ENCODE measurements at places on chromosomes 3 and 15.

DNA sequence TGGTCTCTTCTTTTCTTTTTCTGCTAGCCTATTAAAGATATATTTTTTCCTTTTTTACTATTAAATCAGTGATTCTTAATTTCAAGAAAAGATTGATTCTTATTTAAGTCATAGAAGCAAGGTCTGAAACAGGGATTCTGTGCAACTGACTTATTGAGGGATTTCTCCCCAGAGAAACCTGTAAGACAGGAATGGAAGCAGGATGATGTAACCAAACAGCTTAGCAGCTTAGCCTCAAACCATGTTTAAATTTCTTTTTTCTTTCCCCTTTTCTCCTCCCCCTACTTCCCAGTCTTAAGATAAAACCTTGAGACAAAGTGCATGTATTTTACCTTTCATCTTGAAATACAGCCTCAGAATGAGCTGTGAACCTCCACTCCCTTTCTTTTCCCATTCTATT, 322.8 kb downstream of the NEK10 start:
- no peak for DNase-seq

DNA sequence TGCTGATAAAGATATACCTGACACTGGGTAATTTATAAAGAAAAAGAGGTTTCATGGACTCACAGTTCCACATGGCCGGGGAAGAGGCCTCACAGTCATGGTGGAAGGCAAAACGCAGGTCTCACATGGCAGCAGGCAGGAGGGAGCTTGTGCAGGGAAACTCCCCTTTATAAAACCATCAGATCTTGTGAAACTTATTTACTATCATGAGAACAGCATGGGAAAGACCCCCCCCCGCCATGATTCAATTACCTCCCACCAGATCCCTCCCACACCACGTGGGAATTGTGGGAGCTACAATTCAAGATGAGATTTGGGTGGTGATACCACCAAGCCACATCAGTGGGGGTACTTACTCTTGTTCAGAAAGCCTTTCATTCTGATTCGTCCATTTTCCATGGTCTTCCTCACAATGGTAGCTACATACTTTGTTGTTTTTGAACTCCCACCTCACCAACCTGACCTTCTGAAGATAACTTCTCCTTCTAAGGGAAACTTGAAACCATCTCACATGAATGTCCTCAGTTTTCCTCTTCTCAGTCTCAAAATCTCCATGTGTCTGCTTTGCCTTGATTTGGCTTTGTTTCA, 275.6 kb upstream of the PROK2 start:
- DNase-seq, result no peak

DNA sequence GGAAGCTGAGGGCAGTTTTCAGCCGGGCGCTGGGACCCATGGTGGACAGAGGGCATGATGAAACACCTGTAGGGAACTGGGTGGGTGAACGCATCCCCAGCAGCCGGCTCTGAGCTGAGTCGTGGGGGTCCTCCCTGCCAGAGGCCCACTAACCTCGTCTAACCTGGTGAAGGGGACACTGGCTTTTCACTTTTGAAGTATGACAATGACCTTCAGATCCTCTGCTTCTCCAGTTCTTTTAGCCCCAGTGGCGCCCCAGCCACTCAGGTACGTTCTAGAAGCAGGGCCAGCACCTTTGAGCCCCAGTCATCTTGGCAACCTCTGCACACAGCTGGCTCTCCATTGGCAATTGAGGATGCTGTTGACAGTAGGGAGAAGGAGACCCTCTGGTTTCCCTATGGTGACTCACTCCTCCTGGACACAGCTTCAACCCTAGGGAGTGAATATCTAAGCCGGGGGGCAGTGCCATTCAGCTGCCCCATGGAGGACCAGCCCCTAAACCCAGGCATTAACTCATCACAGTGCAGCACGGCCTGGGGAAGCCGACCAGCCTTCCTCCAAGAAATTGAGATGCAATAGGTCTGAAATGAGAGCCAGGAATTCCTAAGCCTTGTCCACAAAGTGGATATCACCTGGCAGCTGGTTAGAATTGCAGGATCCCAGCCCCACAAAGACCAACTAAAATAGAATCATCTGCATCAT, 46.1 kb downstream of the CMTM6 start:
- DNase-seq, result no peak

DNA sequence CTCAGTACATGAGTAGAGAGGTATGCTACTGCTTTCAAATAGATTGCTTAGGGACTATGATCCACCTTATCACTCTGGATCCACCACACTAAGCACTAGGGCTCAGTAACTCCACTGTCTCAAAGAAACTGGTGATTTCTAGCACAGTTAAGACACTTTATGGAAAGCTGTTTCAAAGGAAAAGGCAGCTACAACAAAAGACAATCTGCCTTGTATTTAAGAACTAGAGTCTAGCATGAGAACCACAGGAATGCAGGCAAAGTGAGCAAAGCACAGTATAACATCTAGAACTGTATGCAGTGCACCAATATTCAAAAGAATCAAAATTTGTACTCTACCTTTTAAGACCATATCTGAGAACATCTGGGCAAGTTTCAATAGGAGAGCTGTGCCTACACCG, 17.9 kb downstream of the TFRC start:
- no peak for DNase-seq

DNA sequence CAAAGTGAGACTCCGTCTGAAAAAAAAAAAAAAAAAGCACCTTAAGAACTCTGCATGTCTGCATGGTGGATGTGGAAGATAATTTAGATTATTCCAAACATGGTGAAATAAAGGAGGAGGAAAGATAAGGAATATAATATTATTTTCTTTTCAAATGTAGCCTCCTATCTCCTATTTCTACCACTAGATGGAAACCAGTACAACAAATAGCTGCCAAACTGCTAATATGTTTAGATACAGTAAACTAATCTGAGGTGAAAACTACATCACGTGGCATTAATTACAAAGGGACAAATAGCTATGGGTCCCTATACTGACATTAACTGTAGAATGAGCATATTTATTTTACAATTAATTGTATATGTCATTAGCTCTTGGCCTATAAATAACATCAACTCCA, 197.8 kb downstream of the TBC1D5 start:
- DNase-seq, result no peak

GRCh38 chr3:189589179-189589569, 42.0 kb upstream of the TP63 start:
- no peak for DNase-seq

GRCh38 chr3:77412584-77412983, 372.7 kb downstream of the ROBO2 start:
- DNase-seq, result no peak

DNA sequence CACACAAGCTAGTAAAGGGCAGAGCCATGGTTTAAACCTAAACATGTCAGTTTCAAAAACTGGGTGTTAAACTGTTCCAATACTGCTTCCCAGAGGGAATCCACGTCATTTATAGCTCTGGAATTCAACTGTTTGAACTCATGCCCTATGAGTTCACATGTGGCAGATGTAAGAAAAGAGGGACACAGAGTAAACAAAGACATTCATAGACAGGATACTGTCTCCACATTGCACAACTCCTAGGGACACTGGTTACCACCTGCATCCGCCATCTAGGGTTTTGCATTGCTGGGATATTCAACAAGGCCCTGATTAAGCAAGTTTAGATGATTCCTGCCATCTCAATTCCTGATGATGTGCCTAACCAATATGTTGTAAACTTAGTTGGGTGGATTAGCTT, 134.1 kb upstream of the COL8A1 start:
- no peak for DNase-seq

- no peak for DNase-seq
These were observed 55.0 kb upstream of the CHD2 start for GRCh38 chr15:92845126-92845508.

- no peak for DNase-seq
These were observed 38.8 kb downstream of the LRRFIP2 start for GRCh38 chr3:37135561-37135960.

DNA sequence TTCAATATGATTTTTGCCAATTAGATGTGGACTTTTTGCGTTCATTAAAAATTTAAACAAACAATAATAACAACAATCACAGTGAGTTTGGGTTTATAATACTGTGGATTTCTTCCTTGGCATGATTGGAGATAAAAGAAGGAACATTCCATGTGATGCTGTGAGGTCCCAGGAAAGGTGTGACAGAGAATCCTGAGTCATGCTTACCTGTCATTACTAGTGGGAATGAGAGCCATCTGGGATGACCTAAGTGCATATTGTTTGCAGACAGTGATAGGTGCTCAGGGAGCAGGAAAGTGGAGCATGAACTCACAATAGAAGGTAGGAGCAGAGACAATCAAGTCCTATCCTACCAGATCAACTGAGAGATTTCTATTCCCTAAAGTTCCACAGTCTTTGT, 766.5 kb upstream of the CFAP20DC start:
- DNase-seq, result no peak

GRCh38 chr3:191641789-191642188, 180.8 kb downstream of the PYDC2 start:
- DNase-seq, result no peak

- no peak for DNase-seq
These were observed 88.9 kb downstream of the PTPRG start for GRCh38 chr3:61650276-61650675.

DNA sequence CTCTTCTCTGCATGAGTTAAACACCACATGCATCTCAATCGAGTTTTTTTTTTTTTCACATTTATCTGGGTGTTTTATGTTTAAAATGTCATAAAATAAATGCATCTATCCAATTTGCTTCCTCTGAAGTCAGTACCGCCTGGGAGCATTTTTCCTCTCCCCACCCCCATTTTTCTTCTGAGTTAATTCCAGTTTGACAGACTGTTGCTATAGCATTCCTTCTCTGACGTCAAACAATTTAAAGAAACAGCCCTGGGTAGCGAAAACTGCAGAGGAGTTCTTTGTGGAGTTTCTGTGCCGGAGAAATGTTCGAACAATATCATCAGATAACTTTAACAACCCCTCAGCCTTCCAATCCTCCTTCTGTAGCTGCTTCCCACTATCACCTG, 900 bp upstream of the GNB4 start:
- DNase-seq, result no peak

- DNase-seq, result no peak
These were observed at the start of gene MESP2 for GRCh38 chr15:89776274-89777072. Gene MESP2, plus strand, starts transcription at chr15:89776332. Its CDS starts 26 bp downstream, at chr15:89776358.

GRCh38 chr15:69748576-69749185, 296.1 kb downstream of the RPLP1 start:
- no peak for DNase-seq

GRCh38 chr3:70561796-70562195, 249.4 kb upstream of the MDFIC2 start:
- DNase-seq, result no peak

- no peak for DNase-seq
These were observed 148.4 kb downstream of the TNIK start for GRCh38 chr3:171311784-171312183.

GRCh38 chr15:92391640-92392039, 2.0 kb upstream of the ST8SIA2 start:
- DNase-seq, result no peak

DNA sequence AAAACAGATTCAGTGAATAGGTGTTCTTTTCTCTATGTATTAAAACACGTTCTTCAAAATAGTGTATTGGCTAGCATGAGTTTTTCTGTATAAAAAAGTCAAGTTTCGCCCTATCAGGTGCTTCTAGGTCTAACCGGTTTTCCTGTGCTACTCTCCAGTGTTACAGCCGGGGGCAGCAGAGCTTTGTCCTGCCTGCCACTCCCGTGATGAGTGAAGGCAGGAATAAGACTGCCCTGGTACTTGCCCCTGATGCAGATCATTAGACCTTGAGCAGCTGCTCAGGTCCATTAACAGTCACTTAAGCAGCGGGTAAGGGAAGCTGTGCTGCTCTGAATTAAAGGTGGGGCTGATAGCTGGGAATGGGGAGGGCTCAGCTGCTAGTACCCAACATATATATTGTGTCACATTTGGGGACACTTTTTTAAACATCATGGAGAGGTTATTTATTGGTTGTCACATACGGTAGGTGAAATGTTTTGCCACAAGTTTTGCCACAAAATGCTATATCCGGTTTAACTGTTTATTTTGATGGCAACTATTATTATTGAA, 1.3 kb upstream of the UNC13C start:
- DNase-seq, result no peak

DNA sequence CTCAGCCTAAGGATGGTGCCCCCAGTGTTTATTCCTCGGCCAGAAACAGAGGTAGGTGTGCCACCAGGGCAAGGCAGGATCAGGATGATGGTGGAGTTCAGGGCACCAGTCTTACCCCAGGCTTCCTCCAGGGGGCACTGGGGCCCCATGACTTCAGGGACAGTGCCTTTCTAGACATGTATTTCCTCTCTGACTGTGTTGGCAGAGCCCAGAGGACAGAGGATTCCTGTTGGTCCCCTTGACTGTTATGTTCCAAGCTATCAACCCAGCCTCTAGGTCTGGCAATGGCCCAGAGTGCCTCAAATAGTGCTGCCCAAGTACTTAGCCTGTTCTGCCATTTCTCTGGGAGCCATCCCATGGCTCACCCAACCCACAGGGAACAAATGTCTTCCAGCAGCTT, 2.8 kb downstream of the HEMK1 start:
- DNase-seq, result no peak

DNA sequence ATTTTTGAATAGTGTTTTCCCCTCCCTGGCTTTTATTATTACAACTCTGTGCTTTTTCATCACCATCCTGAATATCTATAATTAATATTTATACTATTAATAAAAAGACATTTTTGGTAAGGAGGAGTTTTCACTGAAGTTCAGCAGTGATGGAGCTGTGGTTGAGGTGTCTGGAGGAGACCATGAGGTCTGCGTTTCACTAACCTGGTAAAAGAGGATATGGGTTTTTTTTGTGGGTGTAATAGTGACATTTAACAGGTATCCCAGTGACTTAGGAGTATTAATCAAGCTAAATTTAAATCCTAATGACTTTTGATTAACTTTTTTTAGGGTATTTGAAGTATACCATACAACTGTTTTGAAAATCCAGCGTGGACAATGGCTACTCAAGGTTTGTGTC, 24.4 kb downstream of the CTNNB1 start:
- no peak for DNase-seq

DNA sequence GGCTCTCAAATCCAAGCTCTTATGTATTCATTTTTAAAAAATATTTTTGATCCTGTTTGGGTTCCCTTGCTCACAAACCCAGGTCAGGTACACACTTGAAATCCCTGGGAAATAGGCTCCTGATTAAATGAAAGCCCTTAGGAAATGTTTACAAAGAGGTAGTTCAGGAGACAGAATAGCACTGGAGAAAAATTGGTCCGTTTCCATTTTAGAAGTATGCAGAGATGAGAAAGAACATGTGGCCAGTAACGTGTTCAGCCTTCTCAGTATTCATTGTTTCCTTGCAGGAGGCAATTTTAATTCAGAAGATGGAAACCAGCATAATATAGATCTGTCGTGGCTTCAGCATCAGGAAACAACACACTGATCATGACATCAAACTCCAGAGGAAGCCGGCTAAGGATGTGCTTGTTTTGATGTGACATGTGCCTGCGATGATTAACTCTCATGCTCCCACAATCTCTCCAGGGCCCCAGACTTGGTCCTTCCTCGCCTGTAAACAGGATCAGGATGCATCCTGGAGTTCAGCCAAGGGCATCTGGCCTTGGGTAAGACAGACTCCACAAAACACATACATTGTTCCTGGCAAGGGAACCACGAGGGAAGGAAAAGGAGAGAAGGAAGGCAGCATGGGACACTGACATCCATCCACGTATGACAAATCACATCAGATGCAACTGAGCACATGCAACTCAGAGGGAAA, 350.5 kb upstream of the THBS1 start:
- DNase-seq, result no peak

Measured in NCI-H2081 treated with DMSO at 0.1 percent for 48 hours (cell line).